Astrocyte of the cerebellum (primary cell): ENCODE measurements at places on chromosomes 11 and 22.
A peak's percentile ranks its signal among the peaks of the same experiment; 100 is the strongest.

DNA sequence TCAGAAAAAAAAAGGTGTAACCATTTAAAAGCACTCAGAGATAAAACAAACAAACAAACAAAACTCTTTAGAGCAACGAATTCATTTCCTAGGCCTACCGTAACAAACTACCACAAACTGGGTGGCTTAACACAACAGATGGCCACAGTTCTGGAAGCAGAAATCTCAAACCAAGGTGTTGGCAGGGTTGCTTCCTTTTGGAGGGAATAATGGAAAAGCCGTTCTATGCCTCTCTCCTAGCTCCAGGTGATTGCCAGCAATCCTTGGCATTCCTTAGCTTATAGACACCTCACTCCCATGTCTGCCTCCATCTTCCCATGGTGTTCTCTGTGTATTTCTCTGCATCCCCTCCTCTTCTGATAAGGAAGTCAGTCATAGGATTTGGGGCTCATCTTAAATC lies 200.4 kb downstream of the RAB38 start:
- no peak for DNase-seq

GRCh38 chr11:79949574-79949973 lies 508.7 kb upstream of the TENM4 start:
- DNase-seq = no peak

DNA sequence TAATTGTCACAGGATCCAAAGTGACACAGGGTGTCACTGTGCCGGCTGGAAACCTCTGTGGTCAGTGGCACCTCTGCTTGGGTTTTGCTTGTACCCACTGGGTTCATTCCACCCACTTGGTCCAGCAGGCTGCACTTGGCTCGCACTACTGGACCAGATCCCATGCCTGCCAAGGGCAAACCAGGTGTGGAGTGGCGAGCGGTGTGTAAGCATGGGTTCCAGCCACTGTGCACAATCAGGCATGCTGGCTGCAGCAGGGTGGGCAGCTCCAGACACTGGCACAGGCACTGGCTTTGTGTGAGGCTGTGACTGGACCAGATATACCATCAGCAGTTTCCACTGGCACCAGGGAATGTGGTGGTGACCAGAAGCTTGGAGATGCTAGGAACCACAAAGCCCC lies 261.4 kb downstream of the KCNA4 start:
- DNase-seq = no peak

DNA sequence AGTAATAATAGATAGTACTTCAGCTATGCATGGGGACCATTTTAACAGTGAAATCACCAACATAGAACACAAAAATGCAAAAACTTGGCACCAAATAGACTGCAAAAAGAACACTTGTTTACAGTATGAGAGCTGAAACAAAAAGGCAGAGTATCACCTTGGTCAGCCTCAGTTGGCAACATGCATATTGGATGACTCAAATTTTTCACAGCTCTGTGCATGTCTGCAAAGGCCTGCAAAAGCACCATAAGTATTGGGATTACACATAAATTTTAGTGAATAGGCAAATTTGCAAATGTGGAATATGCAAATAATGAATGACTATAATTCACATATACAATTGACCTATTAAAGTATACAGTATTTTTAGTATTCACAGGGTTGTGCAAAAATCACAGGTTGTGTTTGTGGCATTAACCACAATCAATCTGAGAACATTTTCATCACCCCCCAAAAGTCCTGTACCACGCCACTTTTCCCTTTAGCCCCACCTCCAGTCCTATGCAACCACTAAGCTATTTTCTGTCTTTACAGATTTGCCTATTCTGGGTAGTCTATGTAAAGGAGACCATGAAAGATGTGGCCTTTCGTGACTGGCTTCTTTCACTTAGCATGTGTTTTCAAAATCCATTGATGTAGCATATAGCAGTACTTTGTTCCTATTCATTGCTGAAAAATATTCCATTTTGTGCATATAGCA lies 47.2 kb downstream of the CCDC15 start:
- DNase-seq = no peak

DNA sequence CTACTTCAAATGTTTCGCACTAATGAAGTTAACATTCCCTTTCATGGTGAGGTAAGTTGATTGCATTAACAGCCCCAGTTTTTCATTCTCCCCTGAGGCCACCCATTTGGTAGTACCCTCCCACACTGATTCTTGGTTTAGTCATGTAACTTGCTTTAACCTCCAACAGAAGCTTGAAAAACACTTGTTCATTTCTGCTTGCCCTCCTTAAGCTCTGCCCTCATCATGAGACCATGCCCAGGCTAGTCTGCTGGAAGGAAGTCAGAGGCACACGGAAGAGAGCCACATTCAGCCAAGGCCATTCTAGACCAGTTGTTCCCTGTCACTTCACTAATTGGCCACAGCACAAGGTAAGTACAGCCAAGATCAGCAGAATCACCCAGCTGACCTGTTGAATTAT lies 50.7 kb upstream of the CD44 start:
- DNase-seq = no peak

GRCh38 chr11:74055938-74056337 lies 47.1 kb upstream of the UCP3 start:
- peak; percentile 27 for DNase-seq

DNA sequence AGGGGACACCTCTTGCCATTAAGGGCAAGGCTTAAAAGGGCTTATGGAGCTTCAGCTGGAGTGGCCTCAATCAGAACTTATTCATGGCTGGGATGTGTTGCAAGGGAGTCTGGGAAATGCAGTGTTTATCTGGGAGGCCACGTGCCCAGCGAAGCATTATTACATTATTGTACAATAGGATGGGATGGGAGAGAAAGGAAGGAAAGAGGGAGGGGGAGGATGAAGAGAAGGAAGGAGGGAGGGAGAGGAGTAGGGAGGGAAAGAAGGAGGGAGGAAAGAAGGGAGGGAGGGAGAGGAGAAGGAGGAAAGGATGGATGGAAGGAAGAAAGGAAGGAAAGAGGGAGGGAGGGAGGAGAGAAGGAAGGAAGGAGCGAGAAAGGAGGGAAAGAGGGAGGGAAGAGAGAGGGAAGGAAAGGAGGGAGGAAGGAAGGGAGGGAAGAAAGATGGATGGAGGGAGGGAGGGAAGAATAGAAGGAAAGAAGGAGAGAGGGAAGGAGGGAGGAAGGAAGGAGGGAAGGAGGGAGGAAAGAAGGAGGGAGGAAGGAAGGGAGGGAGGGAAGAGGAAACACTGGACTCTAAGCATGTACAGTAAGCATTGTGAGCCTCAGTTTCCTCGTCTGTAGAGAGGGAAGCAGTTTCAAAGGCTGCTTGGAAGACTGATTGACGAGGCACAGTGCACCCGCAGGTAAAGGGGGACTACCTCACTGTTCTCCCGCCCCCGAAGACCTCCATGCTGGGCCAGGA lies 62.2 kb downstream of the MYEOV start:
- DNase-seq = no peak

- no peak for DNase-seq
Measured at GRCh38 chr22:41382098-41382578, 396 bp downstream of the TEF start.

DNA sequence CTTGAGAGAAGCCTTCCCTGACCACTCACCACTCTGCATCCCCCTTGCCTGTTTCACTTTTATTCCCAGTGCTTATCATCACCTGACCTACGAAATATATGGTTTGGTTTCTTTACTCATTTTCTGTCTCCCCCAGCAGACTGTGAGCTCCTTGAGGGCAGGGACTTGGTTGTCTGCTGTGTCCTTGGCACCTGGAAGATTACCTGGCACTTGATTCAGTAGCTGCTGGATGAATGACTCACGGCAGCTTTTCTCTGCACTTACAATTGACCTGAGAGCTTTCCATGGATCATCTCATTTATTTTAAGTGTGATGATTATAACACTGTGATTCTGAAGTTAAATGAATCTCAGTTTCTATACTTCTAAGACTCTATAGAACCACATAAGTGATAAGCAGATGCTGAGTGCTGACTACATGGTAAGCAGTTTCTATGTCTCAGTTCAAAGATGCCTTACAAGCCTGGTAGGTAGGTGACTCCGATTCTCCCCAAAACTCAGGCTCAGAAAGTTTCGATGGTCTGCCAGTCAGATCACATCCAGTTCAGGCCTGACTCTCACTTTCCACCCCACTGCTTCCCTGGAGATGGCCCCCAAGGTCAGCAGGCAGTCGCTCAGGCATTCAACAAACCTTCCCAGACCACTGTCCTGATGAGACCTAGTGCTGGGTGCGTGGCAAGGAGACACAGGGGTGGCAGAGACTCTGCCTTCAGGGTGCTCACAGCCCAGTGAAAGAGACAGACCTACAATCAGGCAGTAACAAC lies 11.6 kb downstream of the IL2RB start:
- DNase-seq = no peak

DNA sequence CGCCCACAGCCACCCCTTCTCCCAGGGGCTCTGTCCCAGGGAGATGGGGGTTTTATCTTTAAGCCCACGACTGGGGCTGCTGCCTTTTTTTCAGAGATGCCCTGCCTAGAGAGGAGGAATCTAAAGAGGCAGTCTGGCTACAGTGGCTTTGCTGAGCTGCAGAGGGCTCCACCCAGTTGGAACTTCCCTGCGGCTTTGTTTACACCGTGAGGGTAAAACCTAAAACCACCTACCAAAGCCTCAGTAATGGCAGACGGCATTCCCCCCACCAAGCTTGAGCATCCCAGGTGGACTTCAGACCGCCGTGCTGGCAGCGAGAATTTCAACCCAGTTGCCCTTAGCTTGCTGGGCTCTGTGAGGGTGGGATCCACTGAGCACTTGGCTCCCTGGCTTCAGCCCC lies 535.8 kb downstream of the NELL1 start:
- DNase-seq = no peak

DNA sequence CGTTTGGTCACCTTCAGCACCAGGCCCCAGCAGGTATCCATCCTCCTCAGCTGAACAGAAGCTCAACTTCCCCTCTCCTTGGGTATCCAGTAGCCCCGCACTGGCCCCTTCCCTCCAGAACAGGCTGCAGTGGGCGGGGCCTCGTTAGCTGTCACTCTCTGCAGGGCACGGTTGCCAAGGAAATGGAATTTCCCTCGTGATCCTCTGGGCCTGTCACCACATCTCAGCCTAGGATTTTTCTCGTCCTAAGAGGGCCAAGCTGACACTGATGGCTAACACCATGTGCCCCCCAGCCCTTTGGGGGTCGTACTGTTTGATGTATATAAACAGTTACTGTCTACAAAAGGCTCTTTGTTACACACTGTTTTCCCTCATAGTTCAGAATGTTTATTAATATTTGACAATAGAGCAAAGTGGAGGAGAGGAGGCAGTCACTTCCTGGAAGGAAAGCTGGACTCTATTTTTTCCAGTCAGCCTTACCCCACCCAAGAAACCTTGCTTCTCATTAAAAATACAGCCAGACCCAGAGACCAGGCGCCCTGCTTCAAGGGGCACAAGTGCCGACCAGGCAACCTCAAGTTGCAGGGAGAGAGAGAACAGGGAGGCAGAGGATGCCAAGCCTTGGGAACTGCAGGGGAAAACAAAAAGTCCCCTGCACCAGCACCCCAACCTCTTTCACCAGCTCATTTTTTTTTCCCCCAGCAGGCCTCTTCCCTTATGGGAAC lies 44.5 kb downstream of the FEZ1 start:
- DNase-seq = no peak

DNA sequence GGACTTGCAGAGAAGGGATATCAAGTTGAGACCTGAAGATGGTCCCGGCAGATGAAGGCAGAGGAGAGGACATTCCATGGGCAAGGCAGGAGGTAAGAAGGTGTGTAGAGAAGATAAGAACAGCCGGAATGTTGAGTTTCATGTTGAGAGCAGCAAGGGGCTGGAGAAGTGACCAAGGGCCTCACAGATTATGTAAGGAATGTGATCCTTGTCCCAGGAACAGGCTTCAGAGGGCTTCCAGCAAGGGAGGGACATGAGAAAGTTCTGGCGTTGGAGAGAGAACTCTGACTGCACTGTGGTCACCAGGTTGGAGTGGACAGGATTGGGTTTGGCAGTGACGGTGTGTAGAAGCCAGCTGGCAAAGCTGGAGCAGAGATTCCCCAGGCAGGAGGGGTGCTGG lies 27.6 kb upstream of the PPFIA1 start:
- DNase-seq = no peak

DNA sequence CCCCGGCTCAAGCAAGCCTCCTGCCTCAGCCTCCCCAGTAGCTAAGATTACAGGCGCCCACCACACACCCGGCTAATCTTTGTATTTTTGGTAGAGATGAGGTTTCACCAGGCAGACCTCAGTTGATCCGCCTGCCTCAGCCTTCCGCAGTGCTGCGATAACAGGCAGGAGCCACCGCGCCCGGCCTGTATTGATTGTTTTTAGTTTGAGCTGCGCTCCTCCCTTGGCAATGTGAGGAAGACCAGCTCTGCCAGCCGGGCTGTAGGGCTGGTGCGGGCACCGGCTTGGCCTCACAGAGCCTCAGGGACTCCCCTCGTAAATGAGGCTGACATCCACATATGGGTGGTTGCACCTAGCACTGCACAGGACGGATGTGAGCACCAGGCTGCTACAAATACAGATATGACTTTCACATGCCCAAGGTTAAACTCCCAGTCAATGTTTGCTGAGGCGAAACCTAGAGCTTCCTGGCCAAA lies 7.5 kb upstream of the SLC2A11 start:
- no peak for DNase-seq

- no peak for DNase-seq
Measured at GRCh38 chr11:128341280-128342248, 245.8 kb downstream of the ETS1 start.

DNA sequence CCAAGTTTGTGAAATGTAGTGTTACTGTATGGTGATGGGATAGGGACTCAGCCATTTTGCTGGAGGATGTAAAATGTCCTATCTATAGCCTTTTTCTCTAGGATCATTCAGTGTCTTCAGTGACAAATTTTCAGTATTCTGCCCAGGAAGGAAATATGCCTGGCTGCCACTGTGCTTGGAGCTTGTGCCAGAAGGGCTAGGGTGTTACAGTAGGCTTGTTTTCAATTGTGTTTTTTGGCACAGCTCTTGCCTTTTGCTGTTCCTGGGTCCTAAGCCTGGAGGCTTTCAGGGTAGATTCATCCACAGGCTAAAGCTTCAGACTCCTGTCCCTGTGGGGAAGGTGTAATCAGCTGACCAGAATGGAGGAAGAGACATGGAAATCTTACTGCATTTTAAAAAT lies 22.0 kb upstream of the PHOX2A start:
- DNase-seq = no peak

DNA sequence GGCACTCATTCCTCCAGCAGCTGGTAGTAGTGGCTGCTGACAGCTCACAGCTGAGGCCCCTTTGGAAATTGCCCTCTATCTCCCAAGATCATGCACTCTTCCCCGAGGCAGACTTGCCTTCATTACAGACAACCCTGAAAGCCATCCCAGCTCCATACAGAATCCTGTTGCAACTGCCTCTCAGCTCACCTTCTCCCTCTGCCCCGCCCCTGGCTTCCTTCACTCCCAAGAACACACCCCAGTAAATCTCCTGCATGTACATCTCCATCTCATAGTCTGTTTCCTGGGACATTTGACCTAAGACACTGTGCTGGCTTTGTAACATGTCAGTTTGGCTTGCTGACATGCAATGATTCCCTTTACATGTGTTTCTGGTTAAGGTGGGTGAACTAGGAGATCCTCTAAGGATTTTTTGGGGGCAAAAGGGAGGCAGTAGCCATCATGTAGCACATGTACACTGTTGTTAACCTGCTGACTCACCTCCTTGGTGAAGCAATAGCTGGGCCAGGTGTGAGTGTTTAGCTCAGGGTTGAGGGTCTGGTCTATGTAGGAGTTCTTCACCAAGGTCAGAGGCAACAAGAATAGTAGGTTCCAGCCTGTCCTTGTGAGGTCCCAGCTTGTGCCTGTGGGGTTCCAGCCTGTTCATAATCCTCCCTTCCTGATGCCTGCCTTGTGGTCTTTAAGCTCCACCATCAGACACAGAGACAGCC lies 179.6 kb downstream of the CSNK2A3 start:
- DNase-seq = no peak

GRCh38 chr11:113242767-113243397 lies 71.5 kb upstream of the TTC12 start:
- DNase-seq = peak; percentile 43

GRCh38 chr11:1750840-1751530 lies 590 bp upstream of the IFITM10 start:
- DNase-seq = no peak
